ENCODE measurements at places on chromosomes 1 and 21. TPM values are rescaled to one million over a fixed set of nuclear protein-coding genes. Genes with fewer than 3 reads are reported as not detected.
A peak's percentile ranks its signal among the peaks of the same experiment; 100 is the strongest.

The CFAP107 gene
- total RNA-seq: not detected

The FDPS gene
- total RNA-seq: 339 TPM

The RBM11 gene
- 3.3 TPM for total RNA-seq

DNA sequence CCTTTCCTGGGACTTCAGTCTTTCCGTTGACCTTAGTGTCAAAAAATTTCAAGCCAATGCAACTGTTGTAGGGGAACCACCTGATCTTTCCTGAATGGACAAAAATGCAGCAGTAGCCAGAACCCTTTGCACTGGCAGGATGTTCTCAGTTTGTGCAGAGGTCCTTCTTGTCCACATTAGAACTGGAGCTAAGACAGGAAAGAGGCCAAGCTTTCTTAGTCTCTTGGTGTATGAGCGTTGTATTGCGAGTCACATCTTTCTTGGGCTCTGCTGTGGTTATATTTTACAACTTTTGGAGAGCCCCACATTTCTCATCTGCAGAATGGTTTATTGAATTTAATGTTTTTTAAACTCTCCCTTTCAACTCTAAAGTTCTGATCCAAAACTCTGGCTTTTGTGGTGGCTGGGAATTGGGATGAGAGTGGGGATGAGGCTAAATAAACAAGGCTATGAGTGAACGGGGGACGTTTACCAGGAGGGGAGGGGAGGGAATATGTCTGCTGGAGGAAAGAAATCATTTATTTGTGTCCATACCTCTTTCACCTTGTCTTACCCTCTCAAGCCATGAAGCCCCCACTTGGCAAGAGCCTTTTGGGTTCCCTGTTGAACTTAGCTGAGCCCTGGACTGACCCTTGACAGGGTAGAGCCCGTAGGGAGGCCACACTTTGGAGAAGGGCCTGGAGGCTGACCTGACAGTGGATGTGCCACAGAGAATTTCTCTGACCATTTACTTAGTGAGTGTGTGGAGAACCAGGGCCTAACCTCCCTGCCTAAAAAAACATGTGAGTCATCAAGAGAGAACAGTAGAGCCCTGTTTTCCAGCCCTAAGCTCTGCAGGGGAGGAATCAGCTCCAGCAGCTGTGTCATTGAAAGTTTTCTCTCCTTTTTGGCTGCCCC, 586 bp downstream of the CHI3L2 start:
- no peak for DNase-seq

The KRTAP19-3 gene
- not detected for total RNA-seq

DNA sequence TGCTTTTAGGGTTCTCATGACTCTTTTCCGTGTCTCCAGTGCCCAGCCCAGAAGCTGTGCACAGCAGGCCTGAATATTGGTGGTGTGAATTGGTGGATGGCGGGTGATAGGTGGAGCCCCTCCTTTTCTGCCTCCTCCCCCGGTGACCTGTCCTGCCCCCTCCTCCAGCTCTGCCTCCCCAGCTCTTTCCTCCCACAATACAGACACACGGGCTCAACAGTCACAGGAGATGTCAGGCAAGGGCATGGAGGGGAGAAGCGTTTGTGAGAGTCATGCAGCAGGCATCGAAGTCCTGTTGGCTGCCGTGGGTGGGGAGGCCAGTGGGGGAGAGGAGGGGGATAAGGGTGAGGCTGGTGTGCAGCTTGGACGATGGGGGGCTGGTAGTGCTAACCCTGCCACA, 17.3 kb upstream of the TTC4 start:
- no peak for DNase-seq

- no peak for DNase-seq
Measured at GRCh38 chr21:34027721-34028461, 45.5 kb upstream of the MRPS6 start.

The PLEKHN1 gene
- 2.0 TPM for total RNA-seq

The DMBX1 gene
- 4.2 TPM for total RNA-seq

GRCh38 chr1:2784854-2785630, 16.5 kb downstream of the TTC34 start:
- DNase-seq: peak; percentile 43

GRCh38 chr1:232012773-232013386, 386.3 kb downstream of the DISC1 start:
- DNase-seq: no peak

The FCGR3B gene
- total RNA-seq: not detected

DNA sequence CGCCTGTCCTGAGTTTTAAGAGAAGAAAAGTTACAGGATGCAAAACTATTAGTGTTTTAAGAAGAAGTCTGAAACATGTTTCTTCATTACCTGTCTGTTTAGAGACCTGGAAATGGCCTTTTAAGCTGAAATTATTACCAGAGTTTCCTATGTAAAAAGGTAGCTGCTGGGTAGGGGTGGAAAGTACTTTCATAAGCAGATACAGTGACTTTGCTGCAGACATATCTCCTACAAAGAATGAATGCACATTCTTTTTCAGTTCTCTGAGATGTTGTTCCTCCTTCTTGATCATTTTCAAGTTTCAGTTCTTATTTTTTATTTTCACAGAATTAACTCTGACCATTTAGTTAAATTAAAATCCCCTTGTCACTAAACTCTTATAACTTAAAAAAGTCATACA, 1329.6 kb downstream of the KCNT2 start:
- no peak for DNase-seq

The HES2 gene
- 0.62 TPM for total RNA-seq

DNA sequence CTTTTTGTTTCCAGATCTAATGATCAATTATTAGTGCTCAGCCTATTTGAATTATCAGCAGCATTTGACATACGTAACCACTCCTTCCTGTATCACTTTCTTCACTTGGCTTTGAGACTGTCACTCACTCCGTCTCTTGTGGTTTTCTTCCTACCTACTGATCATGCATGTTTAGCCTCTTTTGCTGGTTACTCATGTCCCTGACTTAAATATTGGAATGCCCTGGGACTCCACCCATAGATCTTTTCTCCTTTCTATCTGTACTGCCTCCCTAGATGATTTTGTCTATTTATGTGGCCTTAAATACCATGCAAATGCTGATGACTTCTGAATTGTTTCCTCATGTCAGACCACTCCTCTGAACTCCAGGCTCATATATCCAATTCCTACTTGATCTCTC, 57.7 kb upstream of the PDE4B start:
- no peak for DNase-seq

DNA sequence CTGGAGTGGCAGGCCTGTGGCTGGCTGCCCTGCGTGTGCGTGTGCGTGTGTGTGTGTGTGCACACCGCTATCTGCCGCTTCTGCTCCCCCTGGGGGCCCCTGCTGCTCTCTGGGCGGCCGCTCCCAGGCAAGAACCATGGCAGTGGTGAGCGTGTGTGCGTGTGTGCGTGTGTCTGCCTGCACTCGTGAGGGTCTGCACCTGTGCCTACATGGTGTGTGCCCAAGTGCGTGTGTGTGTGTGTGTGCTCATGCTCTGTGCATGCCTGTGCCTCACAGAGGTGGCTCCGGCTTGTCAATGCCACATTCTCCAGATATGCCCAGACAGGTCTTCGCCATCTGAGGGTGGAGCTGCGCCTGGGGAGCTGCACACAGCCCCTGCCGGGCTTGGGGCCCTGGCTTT, 18.7 kb upstream of the PEX10 start:
- DNase-seq: no peak

The CNR2 gene
- not detected for total RNA-seq

DNA sequence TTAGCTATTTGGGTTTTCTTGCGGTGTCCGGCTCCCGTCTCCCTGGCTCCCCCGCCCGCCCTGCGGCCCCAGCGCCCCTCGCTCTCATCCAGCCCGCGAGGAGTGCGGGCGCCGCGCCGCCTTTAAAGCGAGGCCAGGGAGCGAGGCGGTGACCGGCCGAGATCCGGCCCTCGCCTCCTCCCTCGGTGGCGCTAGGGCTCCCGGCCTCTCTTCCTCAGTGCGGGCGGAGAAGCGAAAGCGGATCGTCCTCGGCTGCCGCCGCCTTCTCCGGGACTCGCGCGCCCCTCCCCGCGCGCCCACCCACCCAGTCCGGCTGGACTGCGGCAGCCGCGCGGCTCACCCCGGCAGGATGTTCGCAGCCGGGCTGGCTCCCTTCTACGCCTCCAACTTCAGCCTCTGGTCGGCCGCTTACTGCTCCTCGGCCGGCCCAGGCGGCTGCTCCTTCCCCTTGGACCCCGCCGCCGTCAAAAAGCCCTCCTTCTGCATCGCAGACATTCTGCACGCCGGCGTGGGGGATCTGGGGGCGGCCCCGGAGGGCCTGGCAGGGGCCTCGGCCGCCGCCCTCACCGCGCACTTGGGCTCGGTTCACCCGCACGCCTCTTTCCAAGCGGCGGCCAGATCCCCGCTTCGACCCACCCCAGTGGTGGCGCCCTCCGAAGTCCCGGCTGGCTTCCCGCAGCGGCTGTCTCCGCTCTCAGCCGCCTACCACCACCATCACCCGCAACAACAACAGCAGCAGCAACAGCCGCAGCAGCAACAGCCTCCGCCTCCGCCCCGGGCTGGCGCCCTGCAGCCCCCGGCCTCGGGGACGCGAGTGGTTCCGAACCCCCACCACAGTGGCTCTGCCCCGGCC, 492 bp downstream of the HLX start:
- peak; percentile 90 for DNase-seq

The HSF2BP gene
- total RNA-seq: 0.52 TPM

- DNase-seq: peak; percentile 64
Measured at GRCh38 chr1:61337981-61338848, 255.9 kb downstream of the NFIA start.

- no peak for DNase-seq
Measured at GRCh38 chr1:186715887-186716809, 35.9 kb upstream of the PTGS2 start.

GRCh38 chr1:167273027-167273800, 52.5 kb downstream of the POU2F1 start:
- DNase-seq: no peak

DNA sequence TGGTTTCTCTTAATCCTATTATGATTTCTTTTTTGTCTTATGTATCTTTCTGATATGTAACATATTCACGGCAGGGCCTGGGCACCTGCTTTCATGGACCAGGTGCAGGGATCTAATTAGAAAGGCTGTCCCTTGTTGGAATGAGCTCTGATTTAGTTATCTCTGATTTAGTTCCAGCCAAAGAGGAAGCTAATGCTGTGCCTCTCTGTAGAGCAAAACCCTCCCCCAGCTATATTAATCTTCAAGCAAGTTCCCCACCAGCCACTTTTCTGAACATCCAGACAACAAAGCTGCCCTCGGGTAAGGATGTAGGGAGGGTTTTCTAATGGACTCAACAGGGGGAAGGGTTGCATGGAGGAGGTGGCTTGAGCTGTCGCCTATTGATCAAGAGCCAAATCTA, 6.1 kb downstream of the TSACC start:
- no peak for DNase-seq

DNA sequence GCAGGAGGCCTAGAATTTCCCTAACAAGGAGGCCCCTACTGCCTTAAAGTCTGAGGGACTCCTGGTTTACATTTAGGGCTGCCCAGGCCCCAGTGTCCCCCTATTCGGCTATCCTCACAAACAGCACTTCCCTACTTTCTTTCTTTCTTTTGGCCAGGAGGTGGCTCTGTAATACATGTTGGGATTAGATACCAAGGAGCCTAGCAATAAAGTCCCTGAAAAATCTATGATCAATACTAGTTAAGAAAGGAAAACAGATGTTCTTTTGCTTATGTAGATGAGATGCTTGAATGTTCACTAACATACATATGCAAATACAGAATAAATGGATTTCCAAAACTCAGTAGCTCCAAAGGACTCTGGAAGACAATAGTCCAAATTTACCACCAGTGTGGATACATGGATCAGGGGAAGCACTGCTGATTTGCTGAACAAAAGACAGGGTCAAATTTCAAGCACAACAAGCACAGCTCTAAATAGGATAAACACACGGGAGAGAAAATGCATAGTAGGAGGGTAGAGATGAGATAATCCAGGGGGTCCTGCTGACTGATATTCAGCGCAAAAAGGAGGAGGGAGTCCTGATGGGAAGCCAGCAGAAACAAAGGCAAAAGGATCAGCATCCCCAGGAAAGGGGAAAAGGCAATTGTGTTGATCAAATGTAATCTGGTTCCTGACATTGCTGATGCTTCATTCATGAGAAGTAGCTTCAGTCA, 240.0 kb downstream of the NUF2 start:
- DNase-seq: peak; percentile 45

DNA sequence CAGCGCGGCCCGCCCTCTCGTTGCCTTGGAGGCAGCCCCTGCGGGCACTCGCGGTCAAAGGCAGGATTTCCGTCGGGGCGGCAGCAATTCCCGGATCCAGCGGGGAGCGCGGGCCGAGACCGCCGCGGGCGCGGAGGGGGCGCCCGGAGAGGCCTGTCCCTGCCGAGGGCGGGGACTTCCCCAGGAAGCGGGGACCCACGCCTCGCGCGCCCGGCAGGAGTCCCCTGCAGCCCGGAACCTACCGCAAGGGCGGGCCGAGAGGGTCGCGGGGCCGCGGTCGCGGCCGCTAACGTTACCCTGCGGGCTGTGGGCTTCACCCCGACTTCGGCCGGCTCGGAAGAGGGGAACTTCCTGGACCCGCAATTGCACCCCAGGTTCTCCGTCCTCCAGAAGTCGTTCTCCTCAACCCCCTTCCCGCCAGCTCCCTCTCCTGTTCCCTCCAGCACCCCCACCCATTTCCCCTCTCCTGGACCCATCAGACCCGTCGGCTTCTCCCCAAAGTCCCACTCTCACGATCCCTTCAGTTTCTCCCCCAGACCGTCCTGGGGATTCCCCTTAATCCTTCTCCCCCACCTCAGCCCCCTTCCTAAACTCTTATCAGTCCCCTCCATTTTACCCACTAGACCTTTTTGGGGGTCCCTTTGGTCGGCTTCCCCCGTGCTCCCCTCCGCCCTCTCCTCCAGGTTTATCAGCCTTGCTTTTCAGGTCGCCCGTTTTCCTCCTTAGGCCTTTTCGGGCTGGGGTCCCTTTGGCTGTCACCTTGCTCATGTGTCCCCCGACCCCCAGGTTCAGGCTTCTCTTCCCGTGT, 604 bp downstream of the FGR start:
- peak; percentile 83 for DNase-seq

GRCh38 chr1:21659099-21659923, 9.8 kb downstream of the RAP1GAP start:
- peak; percentile 100 for DNase-seq

Data from H7 (cell line).